ENCODE measurements at places on chromosomes 11 and 22. TPM values are rescaled to one million over a fixed set of nuclear protein-coding genes. Genes with fewer than 3 reads are reported as not detected.

- no peak for DNase-seq
Observed at GRCh38 chr11:119145551-119145950, 3.3 kb upstream of the ABCG4 start.

DNA sequence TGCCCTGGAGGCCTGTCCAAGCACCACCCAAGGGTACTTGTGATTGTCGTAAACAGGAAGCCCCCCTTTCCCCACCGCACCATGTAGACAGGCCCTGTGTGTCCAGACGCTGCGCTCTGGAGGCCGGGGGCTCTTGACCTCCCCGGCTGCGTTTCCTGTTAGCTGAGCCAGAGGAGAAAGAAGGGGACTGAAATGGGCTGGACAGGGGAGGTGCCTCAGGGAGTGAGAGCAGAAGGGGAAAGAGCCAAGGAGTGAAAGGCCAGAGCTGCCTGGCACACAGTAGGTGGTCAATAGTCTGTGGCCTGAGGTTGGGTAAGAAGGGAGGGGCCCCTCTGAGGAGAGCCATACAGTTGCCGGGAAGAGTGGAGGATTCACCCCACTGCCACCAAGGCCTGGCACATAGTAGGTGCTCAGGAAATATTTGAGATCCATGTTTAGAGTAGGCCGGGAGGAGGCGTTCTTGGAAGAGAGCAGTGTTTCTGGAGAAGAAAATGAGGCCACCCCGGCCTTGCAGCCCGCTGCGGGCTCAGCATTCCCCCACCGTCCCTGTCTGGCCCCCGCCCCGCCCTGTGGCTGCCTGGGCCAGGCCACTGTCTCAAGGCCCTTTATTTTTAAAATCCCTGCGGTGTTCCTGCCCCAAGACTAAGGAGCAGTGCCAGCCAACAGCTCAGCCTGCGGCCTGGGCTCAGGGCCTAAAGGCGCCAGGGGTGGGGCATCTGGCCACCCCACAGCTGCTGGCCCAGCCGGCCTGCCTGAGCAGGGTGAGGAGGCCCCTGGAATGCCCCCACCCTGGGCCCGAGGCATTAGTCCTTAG lies 13.6 kb upstream of the CDC42EP1 start:
- no peak for DNase-seq

DNA sequence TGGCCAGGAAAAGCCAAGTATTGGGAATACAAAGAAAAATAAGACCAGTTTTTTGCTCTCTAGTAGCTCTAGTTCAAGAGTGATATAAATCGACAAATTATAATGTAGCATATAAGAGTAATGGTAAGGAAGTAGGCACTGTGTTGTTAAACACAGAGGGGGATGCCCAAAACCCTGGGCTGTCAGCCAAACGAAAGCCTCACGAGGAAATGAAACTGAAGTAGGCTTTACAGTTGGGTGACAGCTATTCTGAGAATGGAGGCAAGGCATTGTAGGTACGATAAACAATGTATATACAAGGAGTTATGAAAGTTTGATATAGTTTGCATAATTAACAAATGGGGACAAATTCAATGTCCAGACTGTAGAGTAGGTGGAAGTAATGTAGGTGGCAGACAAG lies 176.4 kb downstream of the FAM181B start:
- DNase-seq = no peak

- no peak for DNase-seq
Observed at GRCh38 chr11:32348502-32348901, 86.8 kb downstream of the WT1 start.

DNA sequence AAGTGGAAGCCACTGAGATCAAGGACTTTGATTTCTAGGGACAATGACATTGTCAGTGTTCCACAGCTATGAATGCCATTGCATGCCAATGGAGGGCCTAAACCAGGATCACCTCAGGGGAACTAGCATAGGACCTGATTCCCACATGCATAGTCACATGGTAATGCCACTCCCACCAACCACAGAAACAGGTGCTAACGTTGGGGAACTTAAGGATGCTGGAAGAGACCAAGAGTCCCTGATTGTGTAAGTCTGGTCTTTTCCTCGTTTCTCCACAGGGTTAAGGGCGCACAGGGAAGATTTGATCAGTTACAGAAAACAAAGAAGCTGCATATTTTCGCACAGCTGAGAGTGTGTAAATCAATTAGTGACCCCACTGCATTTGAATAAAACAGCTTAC lies 59.4 kb upstream of the CD44 start:
- no peak for DNase-seq

GRCh38 chr22:33726294-33726734 lies 194.0 kb downstream of the LARGE1 start:
- DNase-seq = no peak

DNA sequence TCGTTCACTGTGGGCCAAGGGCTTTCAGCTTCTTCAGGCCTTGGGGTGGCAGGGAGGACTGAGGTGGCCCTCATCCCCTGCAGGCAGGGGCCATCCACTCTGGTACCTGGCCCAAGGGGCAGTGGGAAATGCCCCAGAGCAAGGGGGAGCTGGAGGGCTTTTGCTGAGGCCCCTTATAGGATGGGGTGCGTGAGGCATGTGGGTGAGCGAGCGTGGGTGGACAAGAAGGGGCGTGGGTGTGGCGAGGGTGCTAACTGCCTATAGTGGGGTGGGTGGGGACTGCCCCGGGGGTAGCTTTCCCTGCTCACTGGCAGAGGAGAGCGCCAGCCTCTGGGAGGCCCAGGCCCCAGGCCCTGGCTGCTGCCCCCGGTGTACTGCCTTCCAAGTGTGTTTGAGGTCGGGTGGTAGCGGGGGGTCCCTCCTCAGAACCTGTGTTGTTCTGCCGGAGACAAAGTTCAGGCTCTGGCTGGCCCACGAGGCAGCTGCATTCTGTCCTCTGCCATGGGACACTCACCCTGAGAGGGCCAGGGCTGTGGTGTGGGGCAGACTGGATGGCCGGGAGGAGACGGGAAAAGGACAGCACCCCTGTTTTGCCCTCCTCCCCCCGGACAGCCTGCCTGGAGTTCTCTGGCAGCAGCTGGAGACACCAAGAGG lies 3.4 kb downstream of the FLRT1 start:
- DNase-seq = no peak

DNA sequence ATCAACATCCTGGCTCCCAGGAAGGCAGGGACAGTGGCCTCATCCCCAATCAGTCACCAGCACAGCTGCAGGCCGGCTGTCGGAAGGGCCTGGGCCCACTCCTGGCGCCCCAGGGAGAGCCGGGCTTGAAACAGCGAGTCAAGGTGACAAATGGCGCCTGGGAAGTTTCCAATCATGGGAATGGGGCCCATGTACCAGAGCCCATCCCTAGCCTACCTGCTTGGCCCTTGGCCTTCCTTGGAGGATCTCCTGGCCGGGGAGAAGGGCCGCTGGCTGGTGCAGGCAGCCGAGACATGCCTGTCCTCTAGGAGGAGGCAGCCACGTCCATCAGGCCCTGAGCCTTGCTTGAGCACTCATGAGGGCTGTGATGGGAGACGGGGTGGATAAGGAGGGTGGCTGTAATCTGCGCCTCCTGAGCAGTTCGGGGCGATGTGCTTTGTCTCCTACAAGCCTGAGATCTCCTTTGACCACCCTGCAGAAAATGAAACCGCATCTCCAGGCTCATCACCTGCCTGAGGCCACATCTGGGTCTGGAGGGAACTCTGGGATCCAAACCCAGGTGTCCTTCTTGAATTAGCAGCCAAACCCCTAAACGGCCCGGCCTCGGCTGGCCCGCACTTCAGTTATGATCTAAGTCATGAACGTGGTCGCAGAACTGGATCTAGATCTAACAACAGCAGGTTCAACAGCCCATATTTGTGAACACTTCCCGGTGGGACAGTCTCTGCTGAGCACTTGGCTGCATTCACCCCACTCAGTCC lies 862.0 kb downstream of the TBC1D22A start:
- DNase-seq = no peak

- no peak for DNase-seq
Observed at GRCh38 chr11:60747359-60747873, 9.3 kb upstream of the MS4A15 start.

GRCh38 chr11:28038775-28039174 lies 69.2 kb downstream of the KIF18A start:
- DNase-seq = no peak

DNA sequence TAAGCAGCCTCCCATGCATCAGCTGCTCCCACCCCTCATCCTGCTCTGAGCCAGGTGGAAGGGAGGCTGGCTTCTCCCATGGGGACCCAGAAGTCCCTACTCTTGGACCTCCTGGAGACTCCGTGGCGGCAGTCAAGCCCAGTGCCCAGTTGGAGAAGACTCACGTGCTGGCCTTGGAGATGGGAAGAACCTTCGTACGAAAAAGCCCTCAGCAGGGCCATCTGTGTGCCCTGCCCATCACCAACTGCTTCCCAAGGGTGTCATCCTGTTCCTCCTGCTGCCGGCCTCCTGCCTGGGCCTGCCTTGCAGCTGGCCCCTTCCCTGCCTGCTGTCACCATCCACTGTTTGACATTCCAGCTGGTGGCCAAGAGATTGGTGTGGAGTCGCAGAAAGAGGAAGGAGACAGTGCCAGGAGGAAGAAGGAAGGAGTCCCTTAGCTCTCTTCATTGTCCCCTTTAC lies 28.0 kb downstream of the ARHGAP1 start:
- no peak for DNase-seq

GRCh38 chr11:120722524-120722923 lies 211.0 kb downstream of the GRIK4 start:
- DNase-seq = no peak

- no peak for DNase-seq
Observed at GRCh38 chr11:119367661-119368120, 13.8 kb downstream of the USP2 start.

DNA sequence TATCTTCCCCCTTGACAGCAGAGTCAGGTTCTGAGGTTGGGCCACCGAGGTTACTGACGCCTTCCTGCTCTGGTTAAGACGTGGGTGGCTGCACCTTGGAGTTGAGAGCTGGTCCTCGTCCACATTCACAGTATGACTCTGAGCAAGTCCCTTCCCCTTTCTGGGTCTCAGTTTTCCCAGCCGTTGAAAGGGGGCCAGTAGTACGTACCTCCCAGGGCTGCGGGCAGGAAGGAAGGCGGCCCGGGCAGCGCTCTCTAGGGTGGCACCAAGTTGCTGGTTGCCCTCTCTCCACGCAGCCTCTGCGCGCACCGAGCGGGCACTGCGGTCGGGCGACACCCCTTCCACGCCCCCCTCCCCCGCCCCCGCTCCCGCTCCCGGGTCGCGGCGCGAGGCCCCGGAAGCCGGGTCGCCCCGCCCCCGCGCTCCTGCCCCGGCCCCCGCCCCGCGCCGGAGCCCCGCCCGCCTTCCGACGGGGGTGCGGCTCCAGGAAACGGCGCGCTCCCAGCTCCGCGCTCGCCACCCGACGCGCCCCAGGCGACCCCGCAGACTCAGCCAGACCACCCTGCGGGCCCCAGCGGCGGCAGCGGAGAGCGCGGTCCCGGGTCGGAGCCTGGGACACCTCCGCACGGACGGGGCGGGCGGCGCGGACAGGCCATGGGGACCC lies at the start of gene EHBP1L1:
EHBP1L1 (plus strand) TSS at position 486 of the 664 bp plus-strand sequence. CDS start 250 bp downstream, outside the sequence.
- DNase-seq = peak; percentile 77

GRCh38 chr11:1532606-1533341 lies 39.3 kb downstream of the DUSP8 start:
- DNase-seq = no peak

DNA sequence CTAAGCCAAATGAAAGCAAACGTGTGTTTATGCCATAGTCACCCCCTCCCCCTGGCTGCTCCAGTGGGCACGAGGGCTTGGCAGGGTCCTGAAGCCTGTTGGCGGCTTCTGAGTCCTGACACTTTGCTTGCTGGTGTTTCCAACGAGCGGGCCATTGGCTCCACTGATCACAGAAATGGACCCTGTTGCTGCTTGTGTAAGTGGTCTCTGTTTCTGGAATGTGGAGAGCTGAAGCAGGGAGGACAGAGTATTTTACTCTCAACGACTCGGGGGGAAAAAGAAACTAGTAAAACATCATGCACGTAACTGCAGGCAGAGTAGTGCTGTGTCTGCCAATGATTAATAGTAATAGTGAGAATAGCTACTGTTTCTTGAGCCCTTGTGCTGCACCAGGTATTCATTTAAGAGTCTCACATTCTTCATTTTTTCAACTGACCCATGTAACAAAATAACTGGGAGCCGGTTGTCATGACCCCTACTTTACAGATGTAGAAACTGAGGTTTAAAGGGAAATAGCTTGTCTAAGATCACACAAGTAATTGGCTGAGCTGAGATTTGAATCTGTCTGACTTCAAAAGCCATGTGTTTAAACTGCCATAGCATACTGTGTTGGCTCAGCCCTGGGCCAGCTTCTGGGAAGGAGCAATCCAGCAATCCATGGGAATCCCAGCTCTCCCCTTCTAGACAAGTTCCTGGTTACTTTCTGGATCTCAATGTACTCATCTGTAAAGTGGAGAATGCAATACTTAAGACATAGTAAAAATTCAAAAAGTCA lies 526.7 kb downstream of the INSC start:
- DNase-seq = no peak

GRCh38 chr22:19853058-19853878 lies 1.4 kb downstream of the GNB1L start:
- no peak for DNase-seq

- DNase-seq = peak; percentile 11
Observed at GRCh38 chr11:119641983-119642745, 86.8 kb downstream of the NECTIN1 start.

- no peak for DNase-seq
Observed at GRCh38 chr22:48567213-48567975, 1260.3 kb downstream of the BRD1 start.

DNA sequence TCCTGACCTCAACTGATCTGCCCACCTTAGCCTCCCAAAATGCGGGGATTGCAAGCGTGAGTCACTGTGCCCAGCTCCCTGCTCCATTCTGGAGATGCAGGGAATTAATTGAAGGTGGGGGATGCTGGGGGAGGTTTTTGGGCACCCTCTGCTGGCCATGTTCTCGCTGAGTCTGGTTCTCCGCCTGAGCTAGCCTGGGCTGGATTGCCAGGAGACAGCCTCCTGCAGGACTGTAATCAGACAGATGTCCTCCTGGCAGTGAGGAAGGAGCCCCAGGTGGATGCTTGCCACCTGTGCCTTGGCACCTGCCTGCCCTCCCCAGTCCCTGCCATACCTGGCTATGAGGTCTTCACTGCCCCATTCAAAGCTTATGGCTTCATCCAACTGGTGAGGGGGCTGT lies 5.4 kb downstream of the MTFP1 start:
- DNase-seq = no peak

DNA sequence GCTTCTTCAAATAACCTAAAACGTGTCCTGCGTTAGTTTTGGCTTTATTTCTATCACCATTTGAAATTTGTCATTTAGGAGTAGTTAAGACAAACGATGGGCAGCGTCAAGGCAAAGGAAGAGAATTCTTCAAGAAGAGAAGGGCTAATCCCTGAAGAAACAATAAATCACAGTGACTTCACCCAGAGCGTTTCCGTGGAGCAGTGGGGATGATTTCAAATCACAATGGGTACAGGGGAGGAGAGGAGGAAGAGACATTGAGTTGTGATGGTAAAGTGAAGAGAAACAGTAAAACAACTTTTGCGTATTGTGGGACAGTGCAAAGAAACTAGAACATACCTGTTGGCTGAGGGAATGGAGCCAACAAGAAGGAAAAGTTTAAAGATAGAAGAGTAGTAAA lies 9.7 kb downstream of the PDGFD start:
- no peak for DNase-seq

GRCh38 chr11:46677991-46678740 lies 22.3 kb downstream of the ARHGAP1 start:
- DNase-seq = no peak

The RIMBP3C gene
- not detected for total RNA-seq

The APOBEC3H gene
- 54.3 TPM for total RNA-seq

The NEFH gene
- 0.87 TPM for total RNA-seq

The KRTAP5-1 gene
- not detected for total RNA-seq

The ADM2 gene
- 4.1 TPM for total RNA-seq

The DBX1 gene
- not detected for total RNA-seq

The OR5D18 gene
- not detected for total RNA-seq

The IL17REL gene
- total RNA-seq = not detected

The OR10A3 gene
- total RNA-seq = not detected

The OR2AG2 gene
- not detected for total RNA-seq

The AIFM3 gene
- 0.25 TPM for total RNA-seq

The CSNK2A3 gene
- 0.56 TPM for total RNA-seq

All from activated CD4-positive, alpha-beta T cell treated with anti-CD3 and anti-CD28 coated beads, Interleukin-2, amount 10 ng/mL, durations not matched to agents 7 days and 5 days (primary cell).